OCI-LY7 (cell line): ENCODE measurements at places on chromosomes 3 and 15. TPM values are rescaled to one million over a fixed set of nuclear protein-coding genes. Genes with fewer than 3 reads are reported as not detected.

SLC27A2 gene
- total RNA-seq: not detected in 2 replicates

ESYT3 gene
- total RNA-seq: not detected in 2 replicates

LIPC gene
- not detected in 2 replicates for total RNA-seq

PIK3CA gene
- 17.8 and 19.7 TPM in 2 replicates for total RNA-seq

BUB1B gene
- total RNA-seq: 162 and 166 TPM in 2 replicates

DNAH12 gene
- total RNA-seq: 0.21 TPM in 1 of 2 replicates, not detected in the other

CKMT1B gene
- 3.8 and 4.1 TPM in 2 replicates for total RNA-seq

IL5RA gene
- not detected in 2 replicates for total RNA-seq

SH2D7 gene
- not detected in 2 replicates for total RNA-seq

MEX3B gene
- total RNA-seq: 5.8 and 7.3 TPM in 2 replicates

ACKR2 gene
- total RNA-seq: 2.0 and 2.9 TPM in 2 replicates

UNC45A gene
- 62.3 and 68.0 TPM in 2 replicates for total RNA-seq

IREB2 gene
- 70.7 and 77.6 TPM in 2 replicates for total RNA-seq
